ENCODE measurements at places on chromosomes 16 and 17.
A peak's percentile ranks its signal among the peaks of the same experiment; 100 is the strongest.

DNA sequence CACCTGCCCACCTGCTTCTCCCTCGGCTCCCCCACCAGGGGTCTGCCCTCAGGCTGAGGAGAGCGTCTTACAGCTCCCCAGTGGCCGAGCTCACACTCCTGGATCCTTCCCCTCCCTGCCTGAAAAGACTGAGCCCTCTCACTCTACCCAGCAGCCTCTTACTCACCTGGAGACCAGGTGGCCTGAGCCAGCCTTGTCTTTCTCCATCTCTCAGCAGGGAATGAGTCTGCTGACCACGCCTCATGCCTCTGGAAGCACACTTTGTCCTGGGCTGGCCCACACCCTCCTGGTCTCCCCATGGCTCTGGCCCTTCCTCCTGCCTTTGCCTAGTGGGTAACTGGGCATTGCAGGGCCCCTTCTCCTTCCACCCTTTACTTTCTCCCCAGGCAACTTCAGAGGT, 177.2 kb downstream of the ENGASE start:
- no peak for DNase-seq

DNA sequence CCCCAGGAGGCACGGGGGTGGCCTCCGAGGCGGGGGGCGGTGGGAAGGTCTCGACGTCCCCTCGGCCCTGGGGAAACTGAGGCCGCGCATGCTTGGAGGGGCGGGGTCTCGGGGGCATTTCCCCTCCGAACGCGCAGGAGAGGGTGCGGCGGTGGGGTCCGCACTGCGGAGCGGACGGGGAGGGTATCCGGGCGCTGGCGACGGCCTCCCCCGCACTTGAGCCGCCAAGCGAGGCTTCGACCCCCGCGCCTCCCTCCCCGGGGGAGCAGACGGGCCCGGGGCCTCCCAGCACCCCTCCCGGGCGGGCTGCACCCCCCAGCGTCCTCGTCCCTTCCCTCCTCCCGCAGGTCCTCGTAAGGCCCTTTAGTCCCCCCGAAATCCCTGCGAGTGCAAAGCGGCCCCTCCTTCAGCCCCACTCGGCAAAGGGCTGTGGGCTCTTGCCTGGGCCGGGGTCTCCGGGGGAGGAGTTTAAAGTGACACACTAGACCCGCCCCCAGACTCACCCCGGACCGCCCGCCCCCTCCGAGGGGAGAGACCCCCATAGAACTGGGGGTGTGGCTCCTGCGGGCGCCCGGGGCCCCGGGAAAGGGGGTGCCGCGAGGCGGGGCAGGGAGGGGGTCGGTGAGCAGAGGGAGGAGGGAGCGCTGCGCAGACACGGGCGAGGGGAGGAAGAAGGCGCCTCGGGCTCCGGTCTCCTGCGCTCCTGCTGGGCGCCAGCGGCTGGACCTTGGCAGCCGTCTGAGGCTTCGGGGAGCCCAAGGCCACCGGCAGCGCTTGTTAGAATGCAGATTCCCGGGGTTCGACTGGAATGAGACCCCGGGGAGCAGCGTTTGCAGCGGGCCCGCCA, 632 bp downstream of the BAIAP3 start:
- no peak for DNase-seq

DNA sequence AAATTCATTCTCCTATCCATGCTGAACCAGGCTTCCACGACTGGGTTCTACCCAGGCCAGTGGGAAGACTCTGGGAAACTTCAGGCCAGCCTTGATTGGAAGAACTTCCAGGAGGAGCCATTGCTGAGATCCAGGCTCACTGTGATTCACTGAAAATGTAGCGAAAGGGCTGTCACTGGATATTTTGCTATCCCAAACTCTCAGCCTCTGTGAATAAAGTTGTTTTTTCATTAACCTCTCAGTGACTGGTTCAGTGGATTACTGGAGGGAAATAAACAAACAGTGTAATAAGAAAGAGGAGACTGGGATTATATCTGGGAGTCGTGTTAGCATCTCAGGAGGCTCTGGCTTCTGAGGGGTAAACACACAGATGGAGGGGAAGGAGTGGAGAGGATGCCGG, 3.1 kb downstream of the FOXL1 start:
- DNase-seq, result no peak

DNA sequence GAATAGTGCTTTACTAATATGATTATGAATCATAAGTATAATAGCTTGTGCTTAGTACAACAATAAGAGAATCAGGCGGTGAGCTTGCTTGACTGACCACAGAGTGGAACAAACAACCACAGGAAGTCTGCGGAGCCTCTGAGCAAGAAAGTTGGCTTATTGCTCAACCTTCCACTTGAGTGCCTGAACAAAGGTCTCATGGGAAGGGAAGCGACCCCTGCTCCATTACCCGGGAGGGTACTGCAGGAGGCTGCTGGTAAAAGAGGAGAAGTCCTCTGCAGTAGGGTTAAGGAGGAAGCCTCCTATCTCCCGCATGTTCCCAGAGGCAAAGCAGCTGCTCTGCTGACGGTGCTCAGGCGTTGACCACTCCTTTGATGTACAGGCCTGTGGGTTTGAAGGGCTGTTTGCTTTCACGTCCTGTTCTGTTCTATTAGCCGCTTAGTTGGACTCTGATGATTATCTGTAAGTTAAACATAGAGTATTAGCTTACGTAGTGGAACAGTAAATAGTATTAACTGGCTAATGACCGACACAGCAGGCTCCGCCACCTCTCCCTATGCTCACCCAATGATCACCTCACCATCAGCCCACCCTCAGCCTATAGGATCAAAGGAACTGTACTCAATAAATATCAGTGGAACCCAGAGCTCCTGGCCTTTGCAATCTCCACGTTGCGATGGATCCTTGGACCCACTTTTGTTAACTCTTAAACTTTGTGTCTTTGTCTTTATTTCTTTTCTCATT, 17.5 kb downstream of the ALOX15B start:
- no peak for DNase-seq

DNA sequence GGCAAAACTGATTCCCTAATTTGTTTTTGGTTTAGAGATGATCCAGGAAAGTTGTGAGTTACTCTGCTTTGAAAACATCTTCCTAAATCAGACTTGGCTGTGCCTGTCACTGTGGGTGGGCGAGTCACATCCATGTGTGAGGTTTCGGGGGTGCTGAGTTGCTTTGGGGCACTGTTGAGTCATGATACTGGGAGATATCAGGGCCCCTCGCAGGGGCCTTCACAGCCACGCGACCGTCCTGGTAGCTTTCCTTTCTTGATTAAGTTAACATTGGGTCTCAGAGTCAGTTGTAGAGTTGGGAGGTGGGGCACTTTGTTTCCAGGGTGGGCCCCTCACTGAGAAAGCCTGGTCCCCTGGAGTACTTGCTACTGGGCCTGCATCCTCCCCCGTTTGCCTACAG, 58.3 kb upstream of the LGALS9 start:
- peak; percentile 69 for DNase-seq

DNA sequence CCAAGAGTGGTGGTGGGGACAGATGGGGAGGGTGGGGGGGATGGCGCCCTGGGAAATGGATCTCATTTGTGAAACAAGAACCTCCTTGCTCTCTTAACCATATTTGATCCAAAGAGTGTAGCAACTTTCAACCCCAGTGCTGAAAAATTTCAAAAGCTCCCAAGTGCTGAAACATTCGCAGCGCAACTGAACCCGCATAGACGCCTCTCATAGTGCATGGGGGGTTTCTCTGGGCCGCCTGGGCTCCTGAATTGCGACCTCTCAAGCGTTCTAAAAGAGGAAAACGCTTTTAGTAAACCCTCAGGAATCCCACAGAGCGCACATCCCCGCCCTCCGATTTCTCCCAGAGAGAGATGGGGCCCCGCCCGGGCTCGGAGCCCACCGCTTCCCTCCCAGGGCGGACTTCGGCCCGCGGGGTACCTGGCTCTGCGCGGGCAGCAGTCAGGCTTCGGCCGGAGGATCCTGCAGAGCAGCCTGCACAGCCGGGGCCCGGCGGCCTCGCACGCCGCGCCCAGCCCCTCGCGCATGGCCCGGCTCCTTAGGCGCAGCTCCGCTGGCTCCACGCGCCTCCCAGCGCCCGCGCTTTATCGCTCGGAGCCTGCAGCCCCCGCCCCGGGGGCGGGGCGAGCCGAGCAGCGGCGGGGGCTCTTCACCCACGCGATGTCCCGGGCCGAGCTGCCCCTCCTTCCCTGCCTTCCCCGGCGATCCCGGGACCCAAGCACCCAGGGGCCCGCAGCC, 7.0 kb downstream of the NOS2 start:
- DNase-seq, result no peak

GRCh38 chr17:28967221-28968135, 16.2 kb upstream of the PHF12 start:
- no peak for DNase-seq

DNA sequence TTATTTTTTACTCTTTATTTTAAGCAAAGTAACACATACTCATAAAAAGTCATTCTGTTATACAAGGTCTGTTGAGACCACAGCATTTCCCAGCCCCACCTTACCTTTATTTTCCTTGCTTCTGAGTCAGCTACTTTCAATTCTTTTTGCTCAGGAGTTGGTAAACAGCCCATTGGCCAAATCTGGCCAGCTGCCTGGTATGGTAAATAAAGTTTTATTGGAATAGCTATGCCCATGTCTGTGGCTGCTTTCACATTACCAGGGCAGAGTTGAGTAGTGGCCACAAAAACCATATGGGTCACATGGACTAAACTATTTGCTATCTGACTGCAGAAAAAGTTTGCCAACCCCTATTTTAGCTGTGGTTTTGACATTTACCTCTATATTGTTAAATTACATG, 3.4 kb upstream of the NSRP1 start:
- no peak for DNase-seq

- no peak for DNase-seq
These were observed 21.4 kb upstream of the TIMP2 start for GRCh38 chr17:78946631-78947030.

DNA sequence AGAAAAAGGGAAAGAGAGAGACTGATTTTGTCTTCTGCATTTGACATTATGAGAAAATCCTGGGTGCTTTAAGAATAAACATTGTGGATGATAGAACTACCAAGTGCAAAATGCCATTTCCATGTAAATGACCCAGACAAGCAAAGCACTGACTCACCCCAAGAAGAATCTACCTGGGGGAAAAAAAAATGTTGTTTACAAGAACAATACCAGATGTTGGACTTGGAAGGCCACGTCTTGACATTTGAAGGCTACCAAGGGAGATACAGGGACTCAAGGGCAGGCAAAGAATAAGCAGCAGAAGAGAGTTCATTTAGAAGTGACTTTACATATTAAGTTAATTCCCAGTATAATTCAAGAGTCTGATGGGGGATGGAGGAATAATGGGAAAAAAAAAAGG, 125.3 kb downstream of the TMEM114 start:
- DNase-seq, result no peak

DNA sequence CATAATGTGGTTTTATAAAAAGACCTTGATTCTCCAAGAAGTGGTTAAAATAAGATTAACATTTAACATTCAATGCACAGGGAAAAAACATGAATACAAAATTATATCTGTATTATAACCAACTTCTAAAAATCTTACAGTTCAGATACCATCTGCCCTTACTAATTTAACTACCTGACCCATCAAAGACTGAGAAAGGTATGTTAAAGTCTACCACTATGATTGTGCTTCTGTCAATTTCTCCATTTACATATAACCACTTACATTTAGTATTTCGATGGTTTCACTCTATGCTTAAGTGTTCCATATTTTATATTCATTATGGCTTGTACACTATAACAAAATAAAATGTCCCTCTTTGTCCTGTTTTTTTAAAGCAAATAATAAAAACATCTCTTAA, 14.6 kb downstream of the AP1G1 start:
- no peak for DNase-seq

DNA sequence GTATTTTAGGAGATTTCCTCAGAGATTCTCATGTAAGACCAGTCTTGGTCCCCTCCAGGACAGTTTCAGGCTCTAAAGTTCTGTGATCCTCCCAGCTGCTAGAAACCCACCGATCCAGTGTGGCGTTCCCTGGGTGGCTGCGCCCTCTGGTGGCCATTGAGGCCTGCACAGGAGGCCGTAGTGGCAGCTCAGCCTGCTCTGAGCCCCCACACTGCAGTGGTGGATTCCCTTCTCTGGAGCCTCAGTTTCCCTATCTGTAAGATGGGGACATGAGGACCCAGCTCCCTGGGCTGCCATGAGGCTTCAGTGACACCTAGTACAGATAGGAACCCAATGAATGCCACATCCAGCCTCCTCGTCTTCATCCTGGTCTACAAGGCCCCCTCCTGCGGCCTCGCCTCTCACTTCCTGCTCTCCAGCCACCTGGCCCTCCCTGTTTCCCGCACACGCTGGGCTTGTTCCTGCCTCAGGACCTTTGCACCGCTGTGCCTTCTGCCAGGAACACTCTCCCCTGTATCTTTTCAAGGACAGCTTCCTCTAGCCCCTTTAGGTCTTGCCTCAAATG, 16.5 kb downstream of the CCDC102A start:
- peak; percentile 55 for DNase-seq

DNA sequence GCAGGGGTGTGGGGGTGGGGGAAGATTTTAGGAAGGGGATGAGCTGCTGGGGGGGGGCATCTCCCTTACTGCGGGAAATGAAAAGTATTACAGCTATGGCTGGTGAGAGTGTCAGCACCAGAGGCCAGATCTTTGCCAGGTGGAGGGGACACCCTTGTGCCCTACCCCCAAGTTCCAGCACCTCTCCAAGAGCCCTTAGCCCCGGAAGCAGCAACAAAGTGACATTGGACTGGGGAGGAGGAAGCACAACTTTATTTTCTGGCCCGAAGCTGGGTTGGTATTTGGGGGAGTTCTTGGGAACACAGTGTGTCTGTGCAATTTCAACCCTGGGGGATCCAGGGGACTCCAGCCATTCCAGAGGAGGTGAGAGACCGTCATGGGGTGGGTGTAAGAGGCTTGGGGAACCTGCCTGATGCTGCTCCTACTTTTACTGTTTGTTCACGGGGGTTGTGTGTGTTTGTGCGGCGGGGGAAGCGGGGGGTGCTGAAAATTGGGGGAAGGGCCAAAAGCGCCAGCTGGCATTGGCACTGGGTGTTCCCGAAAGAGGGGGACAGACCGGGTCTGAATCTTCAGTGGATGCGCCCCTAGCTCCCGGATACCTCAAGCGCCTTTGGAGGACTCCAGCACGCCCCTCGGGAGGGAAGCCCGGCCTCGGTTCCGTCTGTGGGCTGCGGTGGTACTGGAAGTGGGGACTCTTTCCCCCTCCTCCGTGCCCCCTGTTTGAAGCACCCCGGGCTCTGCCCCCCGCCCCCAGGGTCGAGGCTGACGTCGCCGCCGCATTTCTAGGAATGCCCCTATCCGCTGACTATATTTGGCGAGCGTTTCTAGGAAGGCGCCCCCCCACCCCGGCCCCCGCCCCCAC, 230.3 kb downstream of the MRTFB start:
- no peak for DNase-seq
